ENCODE measurements at places on chromosomes 3 and 15.

DNA sequence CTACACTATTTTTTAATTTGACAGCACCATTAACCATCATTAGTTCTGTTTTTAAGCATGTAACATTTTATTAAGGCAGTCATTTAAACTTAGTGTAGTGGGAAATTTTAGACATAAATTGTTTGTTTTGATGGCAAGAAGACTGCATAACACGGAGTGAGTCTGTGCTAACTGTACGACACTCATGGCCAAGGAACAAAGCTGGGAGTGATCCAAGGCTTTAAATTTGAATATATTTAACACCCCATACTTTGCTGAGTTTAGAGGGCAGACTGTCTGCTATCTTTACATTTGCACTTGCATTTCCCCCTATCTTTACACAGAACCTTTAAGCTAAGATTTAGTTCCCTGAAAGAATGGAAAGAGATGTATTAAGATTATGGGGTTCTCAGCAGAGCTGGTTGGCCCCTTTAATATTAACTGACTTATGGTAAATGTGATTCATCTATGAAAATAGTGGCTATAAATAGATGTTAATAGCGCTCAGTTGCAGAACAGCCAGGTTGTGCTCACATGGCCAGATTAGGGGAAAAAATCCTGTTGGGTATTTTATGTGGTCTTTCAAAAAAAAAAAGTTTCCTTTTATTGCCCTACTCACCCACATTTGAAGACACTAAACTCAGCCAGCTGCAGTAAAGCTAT lies 120.7 kb downstream of the CMSS1 start:
- DNase-seq: peak; percentile 59

GRCh38 chr3:195133462-195133861 lies 137.5 kb downstream of the XXYLT1 start:
- DNase-seq: no peak

DNA sequence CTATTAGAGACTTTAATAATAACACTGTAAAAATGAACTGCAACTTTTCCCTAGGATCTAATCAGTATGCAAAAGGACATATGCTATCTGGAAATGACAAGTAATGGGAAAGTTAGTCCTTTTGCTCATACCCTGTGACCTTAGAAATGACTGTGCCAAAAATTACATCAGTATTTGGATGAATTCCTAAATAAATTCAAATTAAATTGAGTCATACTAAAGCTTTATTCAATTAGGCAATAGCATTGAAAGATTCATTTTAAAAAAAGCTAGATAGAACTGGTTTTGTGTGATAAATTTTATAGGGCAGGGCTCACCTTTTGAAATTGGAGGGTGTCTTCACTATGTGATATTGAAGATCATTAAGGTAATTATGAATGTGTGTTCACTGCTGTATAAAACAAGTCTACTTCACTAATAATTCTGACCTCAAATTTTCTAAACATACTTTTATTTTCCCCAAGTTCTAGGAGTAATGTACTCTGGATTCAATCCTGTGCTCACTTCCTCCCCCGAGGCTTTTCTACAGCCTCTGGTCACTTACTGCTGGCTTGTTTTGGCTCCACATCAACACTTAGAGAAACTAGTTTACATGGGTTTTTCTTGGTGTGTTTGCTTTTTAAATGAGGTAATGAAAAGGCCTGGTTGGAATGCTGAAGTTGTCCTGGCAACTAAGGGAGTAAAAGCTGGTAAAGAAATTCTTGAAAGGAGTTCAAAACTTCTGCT lies 44.4 kb upstream of the SPTSSB start:
- DNase-seq: peak; percentile 64

DNA sequence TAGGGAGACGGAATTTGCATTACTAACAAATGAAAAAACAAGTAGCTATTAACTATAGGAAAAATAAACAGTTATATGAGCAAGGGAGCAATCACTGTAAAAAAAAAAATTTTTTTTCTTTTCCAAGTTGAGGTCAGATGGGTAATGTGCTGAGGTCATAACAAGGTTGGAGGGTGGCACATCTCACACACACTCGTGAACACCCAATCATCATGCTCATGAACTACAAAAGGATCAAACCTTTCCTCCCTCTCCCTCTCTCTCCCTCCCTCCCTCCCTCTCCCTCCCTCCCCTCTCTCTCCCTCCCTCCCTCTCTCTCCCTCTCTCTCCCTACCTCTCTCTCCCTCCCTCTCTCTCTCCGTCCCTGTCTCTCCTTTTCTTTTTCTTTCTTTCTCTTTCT lies 97.9 kb upstream of the CGNL1 start:
- DNase-seq: no peak

- peak; percentile 72 for DNase-seq
Measured at GRCh38 chr3:71428841-71429596, 154.5 kb downstream of the FOXP1 start.

- DNase-seq: no peak
Measured at GRCh38 chr15:64162478-64162868, 349 bp downstream of the PPIB start.

DNA sequence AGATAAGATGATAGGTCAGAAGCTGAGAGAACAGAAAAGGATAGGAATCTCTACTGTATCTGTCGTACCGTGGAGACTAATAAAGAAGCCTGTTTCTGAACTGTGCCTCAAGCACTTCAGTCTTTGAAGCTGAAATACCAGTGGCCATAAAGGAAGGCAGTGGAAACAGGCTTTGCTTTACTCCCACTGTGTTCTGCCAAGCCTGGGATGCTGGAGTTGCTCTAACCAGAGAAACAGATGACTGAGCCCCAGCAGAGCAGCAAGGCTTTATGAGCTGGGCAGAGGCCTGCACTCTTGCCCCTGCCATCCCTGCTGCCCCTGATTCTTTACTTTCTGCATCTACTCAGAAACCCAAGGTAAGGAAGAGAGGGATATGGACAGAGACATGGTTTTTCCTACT lies 89.4 kb downstream of the PDE8A start:
- DNase-seq: no peak

DNA sequence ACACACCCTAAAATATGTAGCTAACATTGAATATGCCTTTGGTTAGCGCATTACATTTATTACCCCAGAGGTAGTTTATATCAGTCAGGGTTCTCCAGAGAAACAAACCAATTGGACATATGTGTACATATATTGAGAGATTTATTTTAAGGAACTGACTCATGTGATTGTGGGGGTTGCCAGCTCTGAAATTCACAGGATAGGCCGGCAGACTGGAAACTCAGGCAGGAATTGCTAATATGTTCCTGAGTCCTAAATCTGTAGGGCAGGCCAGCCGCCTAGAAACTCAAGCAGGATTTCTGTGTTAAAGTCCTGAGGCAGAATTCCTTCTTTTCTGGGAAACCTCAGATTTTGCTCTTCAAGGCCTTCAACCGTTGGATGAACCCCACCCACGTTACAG lies 189.7 kb downstream of the CDIN1 start:
- peak; percentile 82 for DNase-seq

Data from fibroblast of skin of abdomen (primary cell).